ENCODE measurements at places on chromosomes 4 and X.
A peak's percentile ranks its signal among the peaks of the same experiment; 100 is the strongest.

- no peak for DNase-seq
Measured at GRCh38 chrX:121000589-121000988, 15.0 kb upstream of the CT47A1 start.

DNA sequence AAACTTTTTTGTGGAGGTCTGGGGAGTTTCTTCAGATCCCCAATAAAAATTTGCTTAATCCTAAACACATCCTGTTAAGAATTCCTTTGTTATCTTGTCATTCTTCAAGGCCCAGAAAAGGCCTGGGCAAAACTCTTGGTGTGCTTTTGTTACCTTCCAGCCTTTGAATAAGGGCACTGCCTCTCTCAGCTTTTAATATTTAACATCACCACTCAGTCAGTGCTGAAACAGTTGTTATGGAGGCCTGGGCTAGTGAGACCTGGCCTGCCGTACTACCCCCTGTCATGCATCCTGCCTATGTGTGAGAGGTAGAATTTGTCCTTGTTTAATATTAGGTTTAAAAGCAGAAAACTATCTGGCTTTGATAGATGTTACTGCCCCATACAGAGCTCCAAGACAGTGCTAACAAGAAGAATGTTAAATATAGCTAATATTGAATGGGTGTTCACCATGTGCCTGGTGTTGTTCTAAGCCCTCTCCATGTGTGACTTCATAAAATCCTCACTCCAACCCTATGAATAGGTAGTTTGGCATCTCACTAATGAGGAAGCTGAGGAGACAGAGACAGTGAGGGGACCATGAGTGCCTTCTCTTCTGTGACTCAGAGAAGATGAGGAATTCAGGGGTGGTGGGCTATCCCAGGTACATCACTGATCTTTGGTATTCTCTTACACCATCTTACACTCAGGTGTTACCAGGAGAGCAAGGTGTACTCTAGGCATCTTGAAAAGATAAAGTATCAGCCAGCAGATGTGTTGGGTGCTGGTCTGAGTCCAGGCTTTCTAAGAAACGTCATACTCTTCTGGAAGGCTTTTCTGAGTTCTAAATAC lies 6.2 kb downstream of the PPP1R2C start:
- DNase-seq, result no peak

- DNase-seq, result no peak
Measured at GRCh38 chr4:74897386-74897785, 35.5 kb upstream of the PARM1 start.

- DNase-seq, result no peak
Measured at GRCh38 chrX:154979629-154980028, 42.9 kb downstream of the F8 start.

GRCh38 chr4:173243917-173244658 lies 75.5 kb downstream of the GALNT7 start:
- DNase-seq, result no peak

GRCh38 chr4:7853271-7853670 lies 86.4 kb downstream of the AFAP1 start:
- no peak for DNase-seq

- DNase-seq, result no peak
Measured at GRCh38 chr4:184238072-184238745, 20.5 kb upstream of the ENPP6 start.

- no peak for DNase-seq
Measured at GRCh38 chr4:12770351-12770750, 713.8 kb downstream of the RAB28 start.

DNA sequence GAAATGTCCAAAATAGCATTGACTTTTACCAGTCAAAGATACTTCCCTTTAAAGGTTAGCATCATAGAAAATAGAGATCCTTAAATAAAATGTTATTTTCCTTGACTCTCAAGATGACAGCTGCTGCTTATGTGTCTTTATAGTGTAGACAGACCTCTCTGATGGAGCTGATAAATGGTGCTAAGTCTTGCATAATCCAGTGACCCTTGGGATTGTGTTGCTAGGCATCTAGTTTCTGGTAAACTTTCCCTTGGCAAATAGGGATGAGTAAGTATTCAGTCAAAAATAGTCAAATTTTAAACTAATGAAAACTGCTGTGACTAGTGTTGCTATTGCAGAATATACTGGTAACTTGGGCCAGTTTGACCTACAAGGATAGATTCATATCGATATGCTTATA lies 53.6 kb downstream of the MBNL3 start:
- DNase-seq, result no peak

- DNase-seq, result no peak
Measured at GRCh38 chrX:24526616-24527015, 61.5 kb downstream of the PDK3 start.

- DNase-seq, result no peak
Measured at GRCh38 chrX:40148385-40149285, 50.9 kb upstream of the BCOR start.

- DNase-seq, result no peak
Measured at GRCh38 chr4:158578476-158578875, 56.8 kb downstream of the RXFP1 start.

- DNase-seq, result no peak
Measured at GRCh38 chr4:25370242-25370641, 6.8 kb upstream of the ANAPC4 start.

DNA sequence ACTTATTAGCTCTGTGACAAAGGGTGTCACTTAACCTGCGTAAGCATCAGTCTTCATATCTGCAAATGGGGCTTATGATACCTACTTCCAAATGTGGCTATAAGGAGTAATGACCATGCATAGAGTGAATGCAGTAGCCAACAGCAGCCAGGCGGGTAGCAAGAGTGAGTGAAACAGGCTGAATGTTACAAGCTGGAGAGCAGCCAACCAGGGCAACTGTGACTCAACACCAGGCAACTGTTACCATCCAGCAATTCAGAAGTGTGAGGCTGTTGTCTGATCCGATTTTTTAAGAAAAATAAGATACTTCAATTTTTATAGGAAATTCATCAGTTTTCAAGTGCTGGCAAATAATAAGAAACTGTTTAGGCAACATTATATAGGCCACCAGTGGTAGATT lies 270.2 kb upstream of the TAPT1 start:
- no peak for DNase-seq

DNA sequence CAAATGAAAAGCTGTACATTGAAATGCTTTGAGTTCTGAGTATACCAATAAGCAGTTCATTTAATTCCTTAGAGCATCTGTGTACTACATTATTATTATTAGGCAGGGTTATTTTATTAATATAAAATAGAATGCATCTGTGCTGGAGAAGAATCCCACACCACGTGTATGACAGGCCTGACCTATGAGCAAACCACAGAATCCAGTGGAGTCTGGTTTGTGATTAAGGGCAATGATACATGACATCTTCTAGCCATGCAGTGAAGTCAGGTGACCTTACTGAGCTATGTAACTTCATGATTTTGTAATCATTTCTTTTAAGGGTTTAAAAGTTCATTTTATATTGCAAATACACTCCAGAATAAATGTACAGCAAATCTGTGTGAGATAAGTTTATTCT lies 1165.0 kb upstream of the TENM3 start:
- DNase-seq, result no peak

GRCh38 chrX:46978341-46979291 lies 66.4 kb downstream of the JADE3 start:
- DNase-seq, result peak; percentile 17

DNA sequence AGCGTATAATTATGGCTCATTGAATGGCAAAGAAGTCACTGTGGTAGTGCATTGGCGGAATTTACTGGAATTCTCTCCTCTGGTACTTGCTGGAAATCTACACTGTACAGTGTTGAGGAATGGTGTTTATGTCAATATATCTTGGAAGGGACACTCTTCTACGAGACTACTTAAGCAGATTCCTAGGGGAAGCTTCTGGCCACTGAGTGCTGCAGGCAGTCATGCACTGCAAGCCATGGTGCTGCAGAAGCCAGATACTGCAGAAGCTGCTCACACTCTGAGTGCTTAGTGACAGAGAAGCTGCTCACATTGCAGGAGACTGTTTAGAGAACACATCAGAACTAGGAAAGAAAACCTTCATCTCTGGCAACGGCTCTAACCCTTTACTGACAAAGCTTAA lies 725.0 kb downstream of the CCSER1 start:
- no peak for DNase-seq

GRCh38 chr4:67910585-67910905 lies 26.7 kb upstream of the TMPRSS11D start:
- DNase-seq, result no peak

- no peak for DNase-seq
Measured at GRCh38 chrX:48540028-48540375, 488 bp downstream of the TBC1D25 start.

GRCh38 chr4:93764639-93765246 lies 63.8 kb upstream of the ATOH1 start:
- peak; percentile 15 for DNase-seq

DNA sequence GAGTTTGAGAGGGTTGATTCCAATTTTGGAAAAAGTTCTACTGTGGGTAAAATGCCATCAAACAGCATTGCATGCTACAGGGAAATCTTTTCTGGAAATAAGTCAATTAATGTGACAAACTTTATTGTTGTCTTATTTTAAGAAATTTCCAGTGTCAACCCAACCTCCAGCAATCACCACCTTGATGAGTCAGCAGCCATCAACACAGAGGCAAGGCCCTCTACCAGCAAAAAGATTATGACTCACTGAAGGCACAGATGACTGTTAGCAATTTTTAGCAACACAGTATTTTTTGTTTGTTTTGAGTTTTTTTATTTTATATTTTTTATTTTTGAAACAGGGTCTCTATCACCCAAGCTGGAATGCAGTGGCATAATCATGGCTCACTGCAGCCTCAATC lies 165.4 kb upstream of the C1QTNF7 start:
- DNase-seq, result no peak

DNA sequence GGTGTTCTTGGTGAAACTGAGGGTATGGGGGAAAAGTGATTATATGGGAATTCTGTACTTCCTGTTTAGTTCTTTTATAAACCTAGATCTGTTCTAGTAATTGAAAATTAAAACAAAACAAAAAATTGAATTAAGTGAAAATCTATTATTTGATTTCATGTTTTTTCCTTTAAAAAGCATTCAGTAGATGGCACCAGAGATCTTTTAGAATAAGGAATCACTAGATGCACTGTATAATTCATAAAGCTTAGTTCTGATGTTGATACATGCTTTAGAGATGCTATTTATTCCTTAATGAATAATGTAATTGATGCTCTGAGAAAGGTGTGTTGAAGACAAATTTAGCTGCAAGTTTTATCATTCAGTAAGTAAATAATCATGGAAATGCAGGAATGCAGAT lies 87.3 kb downstream of the LCORL start:
- no peak for DNase-seq

- no peak for DNase-seq
Measured at GRCh38 chrX:128781506-128781905, 729.3 kb upstream of the ACTRT1 start.

GRCh38 chrX:40145001-40145922 lies 47.5 kb upstream of the BCOR start:
- no peak for DNase-seq

- DNase-seq, result no peak
Measured at GRCh38 chrX:111779582-111779981, 96.4 kb upstream of the TRPC5OS start.

DNA sequence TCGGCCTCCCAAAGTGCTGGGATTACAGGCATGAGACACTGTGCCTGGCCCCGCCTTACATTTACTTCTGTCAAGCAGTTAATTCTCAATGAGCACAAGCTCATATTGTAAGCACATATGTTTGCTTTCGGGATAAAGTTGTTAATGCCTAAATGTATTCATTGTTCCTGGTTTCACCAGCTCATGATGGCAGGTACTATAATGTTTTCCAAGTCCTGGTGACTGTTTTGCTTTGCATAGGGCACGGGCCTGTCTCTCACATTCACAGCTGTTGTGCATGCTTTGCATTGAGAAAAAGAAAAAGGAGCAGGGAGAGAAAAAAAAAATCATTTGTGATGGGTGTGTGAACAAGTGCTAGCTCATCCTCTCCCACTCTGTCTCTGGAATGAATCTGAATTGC lies 661.2 kb upstream of the TENM3 start:
- no peak for DNase-seq

- no peak for DNase-seq
Measured at GRCh38 chr4:119750771-119751170, 122.2 kb upstream of the PDE5A start.

- peak; percentile 65 for DNase-seq
Measured at GRCh38 chr4:185203486-185204237, at the start of gene CFAP97. Gene CFAP97, minus strand, starts transcription at chr4:185204000. Its CDS starts 12,804 bp downstream, at chr4:185191196.

DNA sequence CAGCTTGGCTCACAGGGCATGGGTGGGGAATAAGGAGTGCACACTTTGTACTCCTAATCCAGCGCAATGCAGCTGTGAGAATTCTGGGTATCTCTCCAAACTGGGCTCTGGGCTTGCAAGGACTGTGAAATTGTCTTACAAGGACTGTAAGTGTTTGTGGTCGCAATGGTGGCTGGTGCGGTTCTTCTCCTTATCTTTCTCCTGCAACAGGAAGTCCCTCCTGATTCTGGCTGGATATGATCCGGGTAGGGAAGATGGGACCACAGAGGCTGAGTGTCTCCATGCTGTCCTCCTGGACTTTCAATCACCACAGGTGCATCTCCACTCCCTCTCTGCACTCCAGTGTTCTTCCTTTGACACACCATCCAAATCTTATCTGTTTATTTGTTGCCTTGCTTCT lies 55.7 kb upstream of the GYPE start:
- no peak for DNase-seq

GRCh38 chr4:164438321-164438720 lies 315.6 kb upstream of the SMIM31 start:
- DNase-seq, result no peak

- no peak for DNase-seq
Measured at GRCh38 chr4:133812954-133813353, 388.6 kb downstream of the PABPC4L start.

GRCh38 chr4:78454016-78454415 lies 97.6 kb upstream of the ANXA3 start:
- DNase-seq, result no peak

- no peak for DNase-seq
Measured at GRCh38 chr4:148514041-148514440, 71.8 kb upstream of the NR3C2 start.

- no peak for DNase-seq
Measured at GRCh38 chr4:8079916-8080753, 78.5 kb downstream of the ABLIM2 start.

GRCh38 chrX:111823128-111823527 lies 52.9 kb upstream of the TRPC5OS start:
- no peak for DNase-seq

DNA sequence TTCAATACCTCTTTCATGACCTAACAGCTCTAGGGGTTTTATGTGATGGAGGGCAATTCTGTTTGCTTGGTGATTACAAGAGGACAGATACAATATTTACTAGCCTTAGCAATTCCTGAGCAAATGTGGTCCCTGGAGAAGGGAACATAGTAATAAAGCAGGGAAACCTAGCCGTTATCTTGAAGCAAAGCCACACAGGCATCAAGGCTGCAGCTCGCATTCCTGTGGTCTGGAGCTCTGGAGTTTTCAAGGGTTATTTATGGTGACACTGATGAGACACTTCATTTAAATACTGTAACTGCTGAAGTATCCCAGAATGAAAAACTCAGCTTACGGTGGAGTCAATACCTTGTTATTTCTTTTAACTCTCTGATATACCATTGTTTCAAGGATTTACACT lies 66.8 kb downstream of the AFF2 start:
- no peak for DNase-seq

GRCh38 chr4:150546286-150546685 lies 35.7 kb upstream of the MAB21L2 start:
- no peak for DNase-seq

- no peak for DNase-seq
Measured at GRCh38 chrX:47191806-47192401, 1.7 kb upstream of the UBA1 start.

GRCh38 chr4:149370002-149370401 lies 445.6 kb downstream of the IQCM start:
- no peak for DNase-seq

GRCh38 chrX:119887721-119888425 lies 7.8 kb upstream of the AKAP14 start:
- DNase-seq, result no peak
